ENCODE measurements at places on chromosomes 5 and 9.

DNA sequence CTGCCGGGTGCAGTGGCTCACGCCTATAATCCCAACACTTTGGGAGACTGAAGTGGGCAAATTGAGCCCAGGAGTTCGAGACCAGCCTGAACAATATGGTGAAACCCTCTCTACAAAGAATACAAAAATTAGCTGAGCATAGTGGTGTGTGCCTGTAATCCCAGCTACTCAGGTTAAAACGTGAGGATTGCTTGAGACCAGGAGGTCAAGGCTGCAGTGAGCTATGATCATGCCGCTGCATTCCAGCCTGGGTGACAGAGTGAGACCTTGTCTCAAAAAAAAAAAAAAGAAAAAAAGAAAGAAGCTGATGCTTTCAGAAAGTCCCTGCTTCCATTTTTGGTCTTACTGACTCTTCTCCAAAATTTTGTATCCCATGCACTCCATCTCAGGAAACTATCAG, 31.3 kb downstream of the SNAPC3 start:
- DNase-seq, result no peak

GRCh38 chr5:153797484-153797883, 241.2 kb downstream of the FAM114A2 start:
- no peak for DNase-seq

DNA sequence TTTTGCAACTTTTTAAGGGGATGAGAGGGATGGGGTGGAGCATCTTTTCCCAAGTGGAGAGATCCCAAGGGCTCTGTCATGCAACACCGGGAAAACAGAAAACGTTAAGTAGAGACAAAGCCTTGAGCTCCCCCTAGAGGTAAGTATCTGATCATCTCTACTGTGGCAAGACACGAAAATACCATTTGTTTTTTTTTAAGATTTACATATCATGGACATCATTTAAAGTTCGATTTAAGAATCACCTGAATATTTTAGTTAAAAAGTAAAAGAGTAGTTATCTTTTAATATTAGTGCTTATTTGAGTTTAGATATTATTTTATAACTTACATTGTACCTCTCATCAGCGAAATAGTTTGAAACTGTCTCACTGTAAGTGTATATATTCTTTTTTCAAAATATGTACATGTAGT, 200.4 kb downstream of the LRRC70 start:
- DNase-seq, result no peak

DNA sequence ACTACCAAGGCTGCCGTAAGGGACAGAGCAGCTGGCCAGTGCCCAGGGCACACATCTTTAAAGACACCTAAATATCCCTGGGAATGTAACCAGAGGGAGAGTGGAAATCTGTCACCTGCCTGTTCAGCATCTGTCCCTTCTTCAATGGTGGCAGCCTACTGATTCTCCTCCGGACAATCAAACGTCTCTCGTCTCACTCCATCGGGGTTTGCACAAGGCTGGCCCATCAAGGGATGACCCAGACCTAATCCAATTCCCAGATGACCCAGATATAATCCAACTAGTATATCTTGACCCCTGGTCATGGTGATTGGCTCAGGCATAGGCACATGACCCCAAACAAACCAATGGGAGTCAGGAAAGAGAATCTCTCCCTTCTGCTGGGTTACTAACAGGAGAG, 93.5 kb downstream of the HRH2 start:
- DNase-seq, result no peak

DNA sequence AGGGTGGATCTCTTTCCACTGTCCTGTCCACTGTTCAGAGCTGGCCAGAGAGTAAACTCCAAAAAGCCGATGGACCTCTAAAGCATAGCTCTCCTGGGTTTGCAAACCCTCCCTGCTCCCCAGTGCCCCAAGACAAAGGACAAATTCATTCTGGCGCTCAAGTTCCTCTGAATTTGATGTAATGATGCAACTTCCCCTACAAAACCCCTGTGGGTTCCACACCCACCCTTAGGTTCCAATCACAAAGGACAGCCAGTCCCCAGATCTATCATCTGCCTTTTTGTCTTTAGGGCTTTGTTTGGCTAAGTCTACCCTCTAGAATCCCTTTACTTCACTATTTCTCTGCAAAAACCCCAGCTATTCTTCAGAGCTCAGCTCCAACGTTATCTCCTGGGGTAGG, 57.4 kb upstream of the SLC25A51 start:
- no peak for DNase-seq

- no peak for DNase-seq
Measured at GRCh38 chr5:79396265-79396664, 117.7 kb downstream of the HOMER1 start.

GRCh38 chr5:159207686-159208513, 1.5 kb downstream of the RNF145 start:
- peak; percentile 81 for DNase-seq

DNA sequence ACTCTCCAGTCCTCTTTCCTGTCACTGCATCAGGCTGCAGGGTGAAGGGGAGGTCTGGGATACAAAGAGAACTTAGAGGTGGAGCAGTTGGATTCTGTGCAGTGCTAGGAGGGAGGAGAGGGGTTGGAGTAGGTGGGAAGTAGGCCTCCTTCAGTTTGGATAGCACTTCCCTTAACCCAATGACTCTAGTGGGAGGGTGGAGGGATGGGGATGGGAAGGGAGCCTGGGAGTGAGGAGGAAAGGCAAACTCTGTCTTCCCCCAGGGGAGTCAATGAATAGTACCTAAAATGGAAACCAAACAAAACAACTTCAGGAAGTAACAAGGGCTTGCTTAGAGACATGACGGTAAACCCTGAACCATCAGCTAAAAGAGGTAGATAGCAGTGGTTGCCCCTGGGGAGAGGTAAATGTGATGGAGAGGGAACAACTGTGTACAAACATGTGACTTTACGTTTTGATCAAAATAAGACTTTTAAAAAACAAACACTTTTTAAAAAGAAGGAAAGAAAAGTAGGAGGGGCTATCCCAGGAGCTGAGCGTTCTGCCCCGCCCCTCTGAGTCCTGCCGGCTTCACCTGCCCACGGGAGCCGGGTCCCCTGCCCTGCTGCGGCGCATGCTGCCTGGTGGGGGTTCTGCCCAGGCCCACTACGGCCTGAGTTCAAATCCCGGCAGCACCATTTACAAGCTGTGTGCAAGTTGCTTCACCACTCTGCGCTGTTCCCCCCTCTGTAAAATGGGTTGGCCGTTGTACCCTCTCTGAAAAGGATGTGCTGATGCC, 30.9 kb downstream of the GSN start:
- no peak for DNase-seq

GRCh38 chr9:129464972-129465833, 155.7 kb downstream of the C9orf50 start:
- no peak for DNase-seq

DNA sequence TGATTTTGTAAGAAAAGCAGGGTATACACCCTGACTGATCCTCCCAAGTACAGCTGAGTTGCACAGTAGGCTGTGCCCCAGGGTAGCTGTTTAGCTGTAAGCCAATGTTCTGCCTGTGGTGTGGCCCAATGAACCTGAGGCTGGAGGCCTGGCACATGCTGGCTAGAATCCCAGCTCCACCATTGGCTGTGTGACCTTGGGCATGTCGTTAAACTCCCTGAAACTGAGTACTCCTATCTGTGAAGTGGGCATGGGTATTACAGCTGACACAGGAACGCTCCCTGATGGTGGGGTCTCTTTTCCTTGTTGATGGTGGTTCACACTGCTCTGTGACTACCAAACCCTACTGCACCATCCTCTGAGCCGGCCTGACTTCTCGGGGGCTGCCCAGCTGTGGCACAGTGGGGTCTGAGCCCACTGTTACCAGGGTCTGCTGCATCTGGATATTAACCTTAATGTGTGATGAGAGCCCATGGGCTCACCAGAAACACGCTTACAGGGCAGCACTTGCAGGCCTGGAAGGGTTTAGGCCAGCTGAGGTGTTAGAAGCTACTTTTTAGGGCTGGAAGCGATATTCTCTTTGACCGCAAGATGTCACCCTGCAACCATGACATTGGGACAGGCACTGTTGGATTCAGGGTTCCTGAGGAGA, 7.0 kb upstream of the GADD45G start:
- DNase-seq, result no peak

DNA sequence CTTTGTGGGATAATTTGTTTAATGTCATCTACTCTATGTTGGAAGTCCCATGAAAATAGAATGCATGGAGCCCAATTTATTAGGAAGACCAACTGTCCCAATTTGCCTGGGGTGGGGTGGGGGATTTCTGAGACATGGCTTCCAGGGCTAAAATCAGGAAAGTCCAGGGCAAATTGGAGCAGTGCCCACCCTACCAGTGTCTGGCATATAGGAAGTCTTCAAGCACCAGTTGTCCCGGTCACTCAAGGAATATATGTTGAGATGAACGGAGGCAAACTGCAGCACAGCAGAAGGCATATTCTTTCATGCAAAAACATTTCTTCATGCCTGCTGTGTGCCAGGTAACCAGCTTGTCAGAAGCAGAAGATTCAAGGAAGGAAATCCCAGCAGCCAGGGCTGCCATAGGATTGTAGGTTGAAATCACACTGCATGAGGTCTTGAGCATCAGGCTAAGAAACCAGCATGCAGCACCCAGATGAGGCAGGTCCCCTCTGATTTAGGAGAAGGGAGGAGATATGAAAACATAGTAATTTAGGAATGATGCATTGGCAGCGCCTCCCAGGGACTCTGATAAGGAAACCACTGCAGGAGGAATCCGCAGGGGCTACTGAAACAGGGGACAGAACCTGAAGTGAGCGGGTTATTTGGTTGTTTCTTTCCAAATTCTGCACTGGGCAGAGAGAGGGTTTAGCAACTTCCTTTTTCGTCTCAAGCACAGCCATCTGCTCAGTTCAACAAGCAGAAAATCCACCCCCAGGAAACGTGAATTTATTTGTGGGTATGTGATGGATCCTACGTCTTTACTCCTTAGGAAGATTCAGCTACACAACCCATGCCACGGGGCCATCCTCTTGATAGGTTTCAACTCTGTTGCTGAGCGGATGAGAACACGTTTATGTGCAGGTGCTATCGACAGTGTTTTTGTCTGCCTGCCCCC, 112.6 kb upstream of the CPEB4 start:
- DNase-seq, result no peak

- DNase-seq, result no peak
Measured at GRCh38 chr5:6446626-6447309, 1.9 kb upstream of the UBE2QL1 start.

- DNase-seq, result no peak
Measured at GRCh38 chr9:34717996-34718614, 8.2 kb upstream of the CCL21 start.

- DNase-seq, result no peak
Measured at GRCh38 chr5:123208668-123209501, 119.8 kb downstream of the PRDM6 start.

- DNase-seq, result no peak
Measured at GRCh38 chr5:99948850-99949249, 586.3 kb upstream of the FAM174A start.

DNA sequence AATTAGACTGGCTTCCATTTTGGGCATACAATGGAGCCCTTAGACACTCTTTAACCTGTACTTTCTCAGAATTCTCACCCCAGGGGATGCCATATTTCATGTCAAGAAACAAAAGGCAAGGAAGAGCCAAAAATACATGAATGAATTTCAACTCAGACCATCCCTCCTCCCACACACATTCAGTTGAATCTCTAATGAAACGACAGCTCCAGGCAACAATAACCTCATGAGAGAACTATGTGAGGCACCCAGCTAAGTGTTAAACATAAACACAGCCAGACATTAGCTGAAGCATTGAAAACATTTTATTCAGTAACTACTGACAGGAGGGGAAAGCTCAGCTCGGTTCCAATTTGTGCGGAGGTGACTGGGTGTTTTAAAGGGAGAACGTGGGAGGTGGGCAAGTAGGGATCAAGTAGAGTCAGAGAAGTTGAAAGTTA, 1359.1 kb upstream of the CDH9 start:
- no peak for DNase-seq

- no peak for DNase-seq
Measured at GRCh38 chr5:76601470-76601869, 21.7 kb downstream of the F2RL2 start.

GRCh38 chr5:95892784-95893354, 68.8 kb downstream of the ELL2 start:
- no peak for DNase-seq

DNA sequence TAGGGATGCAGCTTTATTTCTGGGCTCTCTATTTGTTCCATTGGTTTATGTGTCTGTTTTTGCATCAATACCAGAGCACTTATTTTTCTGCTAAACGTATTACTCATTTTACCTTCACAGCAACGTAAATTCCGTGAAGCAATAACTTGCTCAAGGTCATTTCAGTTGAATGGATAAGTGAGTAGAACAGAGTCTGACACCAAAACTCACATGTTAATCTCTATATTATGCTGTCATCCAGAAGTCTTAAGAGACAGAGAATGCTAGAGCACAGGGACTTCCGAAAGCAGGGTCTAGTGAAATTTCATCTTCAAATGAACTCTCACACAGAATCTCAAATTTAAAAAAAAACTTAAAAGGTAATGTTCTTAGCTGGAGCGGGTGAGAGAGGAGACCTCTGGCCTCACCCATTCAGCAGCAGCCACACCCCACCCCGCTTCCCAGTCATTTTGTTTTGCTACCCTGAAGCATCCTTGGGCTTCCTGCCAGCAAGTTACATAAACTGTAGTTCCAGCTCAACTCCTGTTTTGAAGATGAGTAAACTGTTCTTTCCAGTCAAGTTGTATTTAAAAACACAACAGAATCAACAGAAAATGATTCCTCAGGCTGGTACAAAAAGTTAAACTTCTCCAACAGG, 69.3 kb downstream of the TRIM36 start:
- no peak for DNase-seq

DNA sequence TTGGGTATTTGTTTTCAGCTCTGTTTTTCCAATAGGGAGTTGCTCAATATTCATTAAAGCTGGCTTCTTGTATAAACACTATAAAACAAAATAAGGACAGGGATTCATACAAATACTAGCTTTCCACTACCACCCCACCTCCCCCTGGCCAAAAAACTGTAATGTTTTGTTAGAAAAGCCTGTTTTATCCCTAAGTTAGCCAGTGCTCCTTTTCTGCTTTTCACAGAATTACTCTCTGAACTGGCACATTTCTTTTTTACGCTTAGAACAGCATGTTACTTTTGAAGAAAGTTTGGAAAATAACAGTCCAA, 147.4 kb upstream of the DMRT1 start:
- no peak for DNase-seq
